ENCODE measurements at places on chromosomes 7 and 10.

DNA sequence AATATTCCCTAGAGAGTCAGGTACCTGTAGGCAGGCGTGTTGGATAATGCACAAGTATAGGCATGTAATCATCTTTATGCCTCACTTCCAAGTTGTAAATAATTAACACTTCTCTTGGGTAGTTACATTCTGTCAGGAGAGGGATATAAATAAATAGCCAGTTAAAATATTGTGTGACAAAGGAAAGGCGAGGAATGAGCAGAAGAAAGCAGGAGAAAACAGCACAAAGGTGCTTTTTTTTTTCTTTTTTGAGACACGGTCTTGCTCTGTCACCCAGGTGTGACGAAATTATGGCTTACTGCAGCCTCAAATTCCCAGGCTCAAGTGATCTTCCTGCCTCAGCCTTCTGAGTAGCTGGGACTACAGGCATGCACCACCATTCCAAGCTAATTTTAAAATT, 99.2 kb upstream of the LYZL2 start:
- no peak for DNase-seq

GRCh38 chr7:7256731-7257274, 74.5 kb downstream of the C1GALT1 start:
- no peak for DNase-seq

DNA sequence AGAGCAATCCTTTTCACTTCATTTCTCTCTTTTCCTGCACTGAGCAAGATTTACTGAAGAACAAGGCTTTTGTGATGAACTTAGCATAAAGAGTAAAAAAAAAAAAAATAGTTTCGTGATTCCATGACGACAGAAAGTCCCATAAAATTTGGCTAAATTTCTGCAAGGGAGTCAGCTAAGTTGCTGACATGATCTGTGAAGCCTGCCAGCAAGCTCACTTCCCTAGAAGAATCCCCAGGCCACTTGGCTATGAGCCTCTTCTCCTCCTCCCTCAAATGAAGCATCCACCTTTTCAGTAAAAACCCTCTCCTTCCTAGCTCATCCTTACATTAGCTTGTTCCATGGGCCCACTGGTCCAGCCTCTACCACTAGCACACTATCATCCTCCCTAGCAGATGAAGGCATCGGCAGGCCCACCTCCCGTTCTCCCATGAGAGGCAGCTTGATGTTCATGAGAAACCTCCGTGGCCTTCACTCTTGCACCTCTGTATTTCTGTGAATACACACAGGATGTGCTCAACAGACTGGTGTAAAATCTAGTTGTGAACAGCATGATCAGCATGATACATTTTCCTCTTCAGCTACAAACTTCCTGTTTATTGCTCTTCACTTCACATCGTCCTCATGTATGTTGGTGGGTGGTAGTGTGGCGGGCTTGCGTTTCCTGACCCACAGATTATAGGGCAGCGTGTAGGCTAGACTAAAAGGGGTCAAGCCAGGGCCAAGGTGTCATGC, 30.9 kb downstream of the GIMAP8 start:
- no peak for DNase-seq

DNA sequence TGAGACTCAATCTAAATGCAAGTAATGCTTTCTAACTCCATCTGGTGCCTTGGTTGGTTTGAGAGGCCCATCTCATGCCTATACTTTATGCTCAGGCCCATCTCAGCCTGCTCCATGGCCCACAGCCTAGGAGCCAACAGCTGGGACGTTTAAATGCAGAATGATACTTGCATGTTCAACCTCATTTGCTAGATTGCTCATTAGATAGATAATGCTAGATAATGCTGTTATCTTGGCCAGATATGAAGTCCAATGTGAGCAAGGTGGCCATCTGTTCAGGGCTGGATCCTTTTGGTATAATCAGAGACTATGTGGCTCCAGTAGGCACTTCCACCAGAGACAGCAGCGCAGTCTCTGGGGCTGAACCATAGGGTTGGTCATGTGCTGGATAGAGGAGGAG, 321.6 kb upstream of the PHYHIPL start:
- no peak for DNase-seq

GRCh38 chr7:20828947-20829346, 42.3 kb upstream of the SP8 start:
- no peak for DNase-seq

DNA sequence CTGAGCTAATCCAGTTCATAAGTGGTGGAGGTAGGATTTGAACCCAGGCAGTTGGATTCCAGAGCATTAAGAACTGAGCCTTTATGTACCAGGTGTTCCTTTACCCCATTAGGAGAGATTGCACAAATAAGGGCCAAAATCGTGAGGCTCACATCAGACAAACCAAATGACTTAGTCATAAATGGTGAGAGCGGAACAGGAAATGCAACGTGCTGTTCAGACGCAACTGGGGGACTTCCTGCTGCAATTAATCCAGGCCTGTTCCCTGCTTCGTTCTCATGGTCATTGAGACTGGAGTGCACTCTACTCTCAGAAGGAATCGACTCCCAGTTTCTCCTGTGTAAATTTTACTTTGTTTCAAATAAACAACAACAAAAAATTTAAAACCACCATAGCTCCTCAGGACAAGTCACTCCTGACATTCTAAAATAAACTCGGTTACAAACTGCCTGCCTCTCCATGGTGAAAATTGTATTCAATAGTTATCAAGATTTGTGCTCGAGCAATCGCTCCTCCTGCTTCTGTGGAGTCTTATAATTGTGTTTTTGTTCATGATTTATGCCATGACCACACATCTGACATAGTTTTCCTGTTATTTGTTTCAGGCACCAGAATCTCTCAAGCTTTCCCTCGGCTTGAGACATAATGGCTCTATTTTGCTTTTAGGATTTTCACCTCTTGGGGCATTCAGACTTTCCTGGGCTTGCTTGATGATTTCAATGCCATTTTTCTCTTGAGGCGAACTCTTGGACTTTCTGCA, 115.3 kb upstream of the BMPER start:
- DNase-seq: no peak

DNA sequence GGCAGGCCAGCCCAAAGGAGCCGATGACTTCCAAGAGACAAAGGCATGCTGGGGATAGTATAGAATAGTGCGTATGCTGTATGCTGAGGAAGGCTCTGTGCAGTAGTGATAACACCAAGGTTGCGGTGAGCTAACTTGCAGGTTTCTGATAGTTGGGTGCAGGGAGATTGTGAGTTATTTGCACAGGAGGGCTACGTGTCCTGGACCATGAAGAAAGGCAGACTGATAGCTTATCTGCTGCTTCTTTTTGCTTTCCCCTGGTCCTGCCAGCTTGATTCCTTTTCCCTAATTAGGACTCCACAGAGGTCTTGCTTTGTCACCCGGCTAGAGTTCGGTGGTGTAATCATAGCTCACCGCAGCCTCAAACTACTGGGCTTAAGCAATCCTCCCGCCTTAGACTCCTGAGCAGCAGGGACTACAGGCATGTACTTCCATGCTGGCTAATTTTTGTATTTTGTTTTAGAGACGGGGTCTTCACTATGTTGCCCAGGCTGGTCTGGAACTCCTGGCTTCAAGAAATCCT, 43.9 kb upstream of the ARHGAP12 start:
- DNase-seq: no peak

DNA sequence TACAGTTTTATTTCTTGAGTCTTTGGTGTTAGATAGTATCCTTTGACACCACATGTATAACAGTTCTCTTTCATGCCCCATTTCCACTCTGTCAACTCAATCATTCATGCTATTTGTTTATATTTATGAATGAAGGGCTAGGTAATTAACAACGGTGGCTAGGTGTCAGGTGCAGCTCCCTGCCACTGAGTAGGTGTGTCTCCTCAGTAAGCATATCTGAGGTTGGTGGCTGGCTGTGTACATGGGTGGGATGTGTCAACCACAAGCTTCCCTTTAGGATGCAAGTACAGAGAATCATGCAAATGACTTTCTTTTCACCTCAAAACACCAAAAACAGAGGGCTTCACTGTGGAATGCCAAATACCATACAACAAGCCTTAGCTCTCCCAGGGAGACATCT, 83.4 kb downstream of the ZNF365 start:
- DNase-seq: no peak

DNA sequence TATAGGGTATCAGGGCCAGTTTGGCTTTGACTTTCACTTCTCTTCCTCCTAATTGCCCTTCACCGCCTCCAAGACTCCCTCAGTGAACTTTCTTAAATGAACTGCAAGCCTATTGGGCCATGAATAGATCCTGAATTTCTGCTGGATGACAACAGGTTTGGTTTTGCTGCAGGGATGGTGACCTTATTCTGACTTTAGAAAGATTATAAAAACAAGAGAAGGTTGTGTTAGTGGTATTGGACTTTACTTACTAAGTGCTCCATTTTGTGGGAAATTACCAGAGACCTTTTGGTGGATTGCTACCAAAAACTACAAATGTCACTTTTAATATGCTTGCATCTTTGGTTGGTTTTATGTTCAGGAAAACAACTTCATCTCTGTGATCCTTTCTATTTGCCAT, 11.5 kb upstream of the LIPA start:
- no peak for DNase-seq

GRCh38 chr7:83271212-83272099, 108.8 kb upstream of the PCLO start:
- peak; percentile 1 for DNase-seq

GRCh38 chr10:124449170-124450011, 444 bp downstream of the NKX1-2 start:
- no peak for DNase-seq

GRCh38 chr7:105849122-105849855, 27.1 kb downstream of the ATXN7L1 start:
- peak; percentile 70 for DNase-seq

GRCh38 chr7:79455173-79455790, 1.8 kb upstream of the MAGI2 start:
- no peak for DNase-seq

GRCh38 chr7:3943779-3944520, 642.9 kb downstream of the SDK1 start:
- no peak for DNase-seq

GRCh38 chr10:110398419-110399105, 93.8 kb upstream of the SMNDC1 start:
- DNase-seq: peak; percentile 68
